Stimulated activated CD8-positive, alpha-beta memory T cell treated with anti-CD3 and anti-CD28 coated beads, Interleukin-4, amount 100 ng/mL, for 48 hours (primary cell): ENCODE measurements at places on chromosomes 11 and 22.

- no peak for DNase-seq
Observed at GRCh38 chr11:98358551-98358950, 662.2 kb upstream of the CNTN5 start.

- no peak for DNase-seq
Observed at GRCh38 chr11:110679323-110679975, 32.8 kb downstream of the ARHGAP20 start.

GRCh38 chr11:86041975-86042378, 26.9 kb downstream of the PICALM start:
- peak; percentile 51 for DNase-seq

DNA sequence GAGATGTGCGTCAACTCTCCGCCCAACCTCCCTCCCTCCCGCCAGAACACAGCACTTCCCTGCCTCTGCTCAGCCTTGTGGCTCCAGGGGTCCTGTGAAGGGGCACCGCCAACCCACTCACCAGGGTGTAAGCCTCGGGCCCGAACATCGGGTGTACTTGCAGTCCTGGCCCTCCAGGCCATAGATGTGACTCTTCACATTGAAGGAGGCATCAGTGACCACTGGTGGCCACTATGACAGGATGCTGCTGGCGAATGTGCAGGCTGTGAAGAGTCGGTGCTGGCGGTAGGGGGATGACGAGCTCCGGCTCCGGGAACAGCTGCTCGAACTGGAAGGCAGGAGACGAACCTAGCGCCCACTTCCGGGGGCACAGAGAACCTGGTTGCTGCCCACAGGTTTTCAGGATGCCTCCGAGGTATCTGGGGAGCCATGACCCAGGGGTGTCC, 97.4 kb downstream of the MED15 start:
- DNase-seq: no peak

DNA sequence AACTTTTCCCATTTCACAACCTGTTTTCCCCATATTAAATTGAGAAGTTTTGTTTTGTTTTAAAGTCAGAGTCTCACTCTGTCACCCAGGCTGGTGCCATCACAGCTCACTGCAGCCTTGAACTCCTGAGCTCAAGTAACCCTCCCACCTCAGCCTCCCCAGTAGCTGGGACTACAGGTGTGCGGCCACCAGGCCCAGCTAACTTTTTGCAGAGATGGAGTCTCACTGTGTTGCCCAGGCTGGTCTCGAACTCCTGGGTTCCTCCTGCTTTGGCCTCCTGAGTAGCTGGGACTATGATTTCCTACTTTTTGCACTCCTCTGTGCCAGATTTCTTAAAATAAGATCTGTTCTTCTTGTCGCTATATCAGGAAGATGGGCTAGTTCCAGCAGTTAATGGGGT, 44.9 kb downstream of the GNB1L start:
- DNase-seq: no peak

- DNase-seq: no peak
Observed at GRCh38 chr22:31250740-31251600, 38.9 kb downstream of the LIMK2 start.

DNA sequence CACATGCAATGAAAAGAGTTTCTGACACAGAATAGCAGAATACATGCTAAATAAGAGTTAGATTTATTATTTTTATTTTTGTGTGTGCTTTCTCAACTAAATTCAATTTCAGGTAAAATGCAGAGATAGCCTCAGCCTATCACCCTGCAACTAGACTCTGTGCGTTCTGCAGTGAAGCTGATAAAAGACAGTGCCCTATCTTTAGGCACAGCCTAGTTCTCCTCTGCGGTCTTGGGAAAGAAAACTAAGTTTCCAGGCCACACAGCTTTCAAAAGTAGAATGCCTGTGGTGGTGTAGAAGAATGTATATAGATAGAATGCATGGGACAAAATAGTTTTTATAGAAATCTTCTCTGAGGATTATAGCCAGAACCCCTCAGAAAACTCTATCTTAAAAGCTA, 12.0 kb upstream of the MMP1 start:
- DNase-seq: no peak

GRCh38 chr11:47007579-47007978, 71.0 kb downstream of the CSTPP1 start:
- no peak for DNase-seq

GRCh38 chr11:17378655-17379054, 9.8 kb downstream of the KCNJ11 start:
- no peak for DNase-seq

GRCh38 chr11:32100495-32100894, 9.6 kb downstream of the RCN1 start:
- DNase-seq: no peak

- DNase-seq: no peak
Observed at GRCh38 chr11:46134540-46134939, 13.3 kb upstream of the PHF21A start.

DNA sequence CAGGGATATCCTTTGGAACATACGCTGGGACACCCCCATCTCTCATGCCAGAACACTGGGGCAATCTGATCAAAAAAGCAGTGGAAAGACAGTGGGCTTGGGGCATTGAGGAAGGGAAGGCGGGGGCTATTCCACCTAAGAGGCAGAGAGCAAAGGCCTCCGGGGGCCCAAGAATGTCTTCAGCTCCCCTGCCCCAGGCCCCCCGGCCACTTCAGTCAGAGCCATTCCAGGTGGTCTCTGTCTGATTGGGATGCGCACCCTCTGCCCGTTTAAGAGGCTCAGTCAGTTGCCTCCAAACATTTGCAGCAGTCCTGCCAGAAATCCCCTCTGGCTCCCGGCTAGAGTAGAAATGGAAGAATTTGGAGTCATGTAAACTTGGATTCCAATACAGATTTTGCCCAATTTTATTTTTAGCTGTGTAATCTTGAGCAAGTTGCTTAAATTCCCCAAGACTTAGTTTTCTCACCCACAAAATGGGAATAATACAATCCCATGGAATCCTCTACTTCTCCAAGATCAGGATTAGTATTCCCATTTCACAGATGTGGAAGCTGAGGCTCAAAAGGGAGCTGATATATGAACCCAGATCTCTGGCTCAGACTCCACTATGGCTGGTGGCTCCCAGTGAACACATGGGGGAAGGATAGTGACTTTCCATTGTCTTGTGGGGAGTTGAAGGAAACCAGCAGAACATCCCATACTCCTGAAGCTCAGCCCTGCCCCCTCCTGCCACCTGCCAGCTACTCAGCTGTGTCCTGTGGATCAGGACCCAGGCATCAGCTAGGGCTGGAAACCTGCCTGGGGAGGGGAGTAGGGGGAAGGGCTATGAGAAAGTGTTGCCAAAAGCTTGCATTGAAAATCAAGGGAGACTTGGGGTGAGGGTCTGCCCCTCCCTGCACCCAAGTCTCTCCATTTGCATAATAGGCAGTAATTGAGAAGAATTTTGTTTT, 6.1 kb upstream of the WNT11 start:
- DNase-seq: no peak

- peak; percentile 72 for DNase-seq
Observed at GRCh38 chr22:40036591-40037225, 42.0 kb downstream of the FAM83F start.

GRCh38 chr11:130156108-130157022, 3.2 kb upstream of the ST14 start:
- no peak for DNase-seq

GRCh38 chr11:81484196-81484595, 1249.5 kb downstream of the FAM181B start:
- no peak for DNase-seq

GRCh38 chr22:42881982-42882656, 25.0 kb upstream of the ARFGAP3 start:
- DNase-seq: no peak

DNA sequence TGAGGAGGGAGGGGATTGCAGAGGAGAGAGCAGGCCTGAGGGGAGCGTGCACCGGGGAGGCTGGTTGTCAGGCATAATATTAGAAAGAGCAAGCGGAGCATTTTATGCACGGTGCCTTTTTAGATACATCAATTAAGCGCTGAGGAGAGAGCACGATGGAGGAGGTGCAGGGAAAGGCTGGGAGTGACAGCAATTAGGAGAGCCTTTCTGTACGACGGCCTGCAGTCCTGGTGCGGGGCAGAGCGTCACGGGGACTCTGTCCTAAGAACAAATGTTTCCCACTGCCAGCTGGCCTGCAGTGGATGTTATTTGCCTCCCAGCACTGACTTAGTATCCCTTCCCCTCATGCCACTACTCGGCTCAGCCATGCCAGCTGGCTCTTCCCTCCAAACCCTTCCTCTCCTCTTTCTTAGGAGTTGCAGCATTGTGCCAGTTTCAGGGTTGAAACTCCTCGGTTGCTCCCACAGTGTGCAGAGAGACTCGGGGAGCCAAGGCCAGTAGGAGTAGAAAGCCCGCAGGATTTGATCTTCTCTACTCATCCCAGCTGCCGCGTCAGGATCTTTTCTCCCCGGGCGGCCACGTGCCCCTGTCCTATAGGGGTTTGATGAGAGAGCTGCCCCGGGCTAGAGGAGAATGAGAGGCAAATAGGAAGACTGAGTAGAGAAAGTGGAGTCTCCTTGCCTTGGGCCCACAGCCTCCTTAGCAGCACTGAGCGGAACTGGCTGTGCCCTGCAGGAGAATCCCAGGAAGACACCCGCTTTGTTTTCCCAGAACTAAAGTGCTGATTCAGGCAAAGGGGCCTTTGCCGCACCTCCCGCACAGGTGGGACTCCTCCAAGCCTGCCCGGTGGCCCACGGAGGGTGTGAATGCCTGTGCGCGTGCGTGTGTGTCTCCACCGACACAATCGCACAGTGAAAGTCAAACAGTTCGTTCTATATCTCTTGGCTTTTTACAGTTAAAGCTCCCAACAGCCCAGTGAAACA, 875.3 kb downstream of the NTM start:
- no peak for DNase-seq

- DNase-seq: peak; percentile 55
Observed at GRCh38 chr22:50306753-50307749, at the start of gene PLXNB2. PLXNB2 (minus strand) TSS chr22:50307646; CDS start chr22:50290584, 17,062 bp downstream.

DNA sequence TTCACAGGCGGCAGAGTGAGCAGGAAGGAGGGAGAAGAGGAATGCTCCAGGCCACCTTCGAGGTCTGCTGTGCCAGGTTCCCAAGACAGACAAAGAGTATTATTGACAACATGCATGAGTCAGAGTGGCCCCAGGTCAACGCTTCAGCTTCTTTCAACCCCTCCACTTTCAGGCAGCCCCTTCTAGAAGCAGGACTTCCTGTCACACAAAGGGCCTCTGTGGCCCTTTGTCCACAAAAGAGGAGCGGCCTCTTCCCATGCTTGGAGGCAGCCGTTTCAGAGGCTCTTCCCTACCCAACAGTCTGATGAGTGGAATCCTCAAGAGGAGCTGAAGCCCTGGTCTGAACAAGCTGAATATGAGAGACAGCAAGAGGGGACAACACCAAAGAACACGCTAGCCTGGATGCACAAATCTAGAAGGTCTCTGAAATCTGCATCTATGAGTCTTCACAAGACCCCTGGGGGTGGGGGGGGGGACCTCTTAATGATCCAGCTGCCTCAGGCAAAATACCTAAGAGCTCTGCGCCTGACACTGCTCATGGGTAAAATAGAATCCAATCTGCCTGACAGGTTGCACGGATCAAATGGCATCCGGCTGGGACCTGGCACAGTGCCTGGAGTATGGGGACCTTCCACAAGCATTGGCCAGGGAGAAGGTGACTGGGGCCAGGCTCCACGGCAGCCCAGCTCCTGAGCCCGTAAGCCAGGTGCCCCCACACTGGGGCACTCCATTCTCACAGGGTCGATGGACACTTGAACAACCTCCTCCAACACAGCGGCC, 67.5 kb downstream of the PACSIN2 start:
- no peak for DNase-seq

GRCh38 chr22:37818409-37819104, 4.6 kb upstream of the GALR3 start:
- peak; percentile 80 for DNase-seq

DNA sequence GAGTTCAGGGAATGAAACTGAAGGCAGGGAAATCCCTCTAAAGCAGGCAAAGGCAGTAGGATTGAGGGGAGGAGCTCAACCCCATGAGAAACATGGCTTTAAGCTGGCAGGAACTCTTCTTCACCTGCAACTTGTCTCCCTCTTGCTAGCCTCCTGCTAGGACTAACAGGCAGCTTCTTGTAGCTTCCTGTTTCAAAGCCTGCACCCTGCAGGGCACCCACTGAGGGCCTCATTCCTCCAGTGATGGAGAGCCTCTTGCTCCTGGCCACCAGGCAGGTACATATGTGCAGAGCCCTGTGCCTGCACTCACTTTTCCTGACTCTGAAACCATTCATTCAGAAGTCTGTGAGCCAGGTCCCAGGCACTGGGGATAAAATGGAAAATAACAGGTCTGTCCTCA, 137.0 kb downstream of the SERGEF start:
- no peak for DNase-seq

DNA sequence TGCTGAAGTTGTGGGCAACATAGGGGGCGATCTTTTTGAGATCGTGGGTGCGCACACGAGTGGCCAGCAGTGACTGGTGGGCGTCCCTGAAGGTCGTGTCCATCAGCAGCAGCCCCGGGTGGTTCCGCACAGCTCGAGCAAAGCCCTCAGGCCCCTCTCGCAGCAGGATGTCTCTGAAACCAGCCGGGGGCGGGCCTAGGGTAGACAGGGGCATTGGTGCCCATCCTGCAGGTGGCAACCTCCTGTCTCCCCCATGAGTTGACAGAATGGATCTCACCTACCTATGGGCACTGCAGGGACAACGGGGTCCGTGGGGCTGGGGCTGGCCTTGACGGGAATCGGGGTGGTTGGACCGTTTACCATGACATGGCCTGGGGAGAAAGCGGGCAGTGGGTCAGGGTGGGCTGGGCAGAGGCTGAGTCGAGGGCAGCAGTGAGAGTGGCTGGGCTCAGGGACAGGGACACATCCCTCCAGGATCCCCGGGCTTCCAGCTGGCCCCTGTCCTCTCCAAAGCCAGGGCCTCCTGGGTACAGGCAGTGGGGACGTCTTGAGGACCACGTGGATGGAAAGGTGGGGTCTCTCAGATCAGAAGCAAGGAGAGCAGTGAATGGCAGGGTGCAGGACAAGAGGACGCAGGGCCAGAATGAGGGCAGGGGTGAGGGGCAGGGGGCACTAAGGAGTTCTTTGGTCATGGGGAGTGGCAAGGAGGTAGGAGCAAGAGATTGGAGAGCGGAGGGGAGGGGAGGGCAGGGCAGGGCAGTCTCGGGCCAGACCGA, 4.2 kb upstream of the LRFN4 start:
- DNase-seq: no peak

DNA sequence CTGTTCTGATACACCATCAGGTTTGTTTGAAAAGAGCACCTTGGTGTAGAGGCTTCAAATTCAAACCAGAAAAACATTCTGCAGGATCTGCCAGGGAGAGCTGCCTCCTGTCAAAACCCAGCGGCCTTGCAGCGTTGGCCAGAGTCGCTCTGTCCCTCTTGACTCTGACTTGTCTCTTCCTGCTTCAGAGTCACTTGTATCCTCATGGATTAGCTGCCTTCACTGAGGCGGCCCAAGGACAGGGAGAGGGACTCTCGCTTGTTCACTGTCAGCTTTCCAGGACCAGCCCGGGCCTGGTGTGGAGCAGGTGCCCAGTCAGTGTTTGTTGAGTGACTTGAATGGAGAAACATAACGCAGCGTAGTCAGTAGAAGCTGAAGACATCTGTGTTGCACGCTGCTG, 18.0 kb downstream of the TBC1D22A start:
- no peak for DNase-seq

DNA sequence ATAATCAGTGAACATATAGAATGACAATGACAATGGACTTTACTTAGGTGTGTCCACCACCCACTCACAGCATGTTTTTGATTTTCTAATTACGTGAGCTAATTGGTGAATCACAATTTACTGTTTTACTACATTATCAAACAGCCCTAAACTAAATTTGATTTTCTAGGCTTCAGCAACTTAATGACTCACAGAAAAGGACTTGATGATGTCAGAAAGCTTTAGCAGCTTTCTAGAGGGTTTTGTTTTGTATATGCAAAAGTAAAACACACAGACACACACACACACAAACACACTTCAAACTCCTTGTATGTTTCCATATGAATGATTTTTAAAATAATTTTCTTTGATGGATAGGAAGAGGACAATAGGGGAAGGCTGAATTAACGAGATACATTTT, 878.6 kb upstream of the CCDC90B start:
- no peak for DNase-seq
